ENCODE measurements at places on chromosomes 4 and X.

GRCh38 chrX:119790977-119791436 lies 423 bp downstream of the RPL39 start:
- DNase-seq = no peak

GRCh38 chr4:108426493-108426892 lies 193.9 kb upstream of the RPL34 start:
- no peak for DNase-seq

GRCh38 chr4:173057442-173057841 lies 111.2 kb upstream of the GALNT7 start:
- no peak for DNase-seq

DNA sequence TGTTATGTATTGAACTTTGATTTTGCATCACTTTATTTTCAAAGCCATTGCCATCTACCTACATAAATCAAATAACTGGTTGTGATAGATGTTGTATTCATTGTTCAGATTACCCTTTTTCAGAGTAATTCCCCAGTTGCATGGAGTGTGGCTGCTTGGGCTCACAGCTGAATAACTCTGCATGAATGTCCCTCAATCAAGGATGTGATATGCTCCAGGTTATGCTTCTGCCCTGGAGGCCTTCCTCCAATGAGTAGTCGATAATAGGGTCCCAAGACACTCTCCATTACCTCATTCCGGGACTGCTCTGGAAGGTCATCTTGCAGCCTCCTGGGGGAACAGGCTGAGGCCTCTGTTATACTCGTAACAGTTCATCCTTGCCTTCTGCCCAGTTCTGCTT lies 251.8 kb downstream of the ADGRL3 start:
- DNase-seq = no peak

- no peak for DNase-seq
Measured at GRCh38 chr4:23631255-23631950, 258.4 kb downstream of the PPARGC1A start.

- DNase-seq = peak; percentile 7
Measured at GRCh38 chrX:46325312-46325877, 219.8 kb downstream of the ZNF674 start.

DNA sequence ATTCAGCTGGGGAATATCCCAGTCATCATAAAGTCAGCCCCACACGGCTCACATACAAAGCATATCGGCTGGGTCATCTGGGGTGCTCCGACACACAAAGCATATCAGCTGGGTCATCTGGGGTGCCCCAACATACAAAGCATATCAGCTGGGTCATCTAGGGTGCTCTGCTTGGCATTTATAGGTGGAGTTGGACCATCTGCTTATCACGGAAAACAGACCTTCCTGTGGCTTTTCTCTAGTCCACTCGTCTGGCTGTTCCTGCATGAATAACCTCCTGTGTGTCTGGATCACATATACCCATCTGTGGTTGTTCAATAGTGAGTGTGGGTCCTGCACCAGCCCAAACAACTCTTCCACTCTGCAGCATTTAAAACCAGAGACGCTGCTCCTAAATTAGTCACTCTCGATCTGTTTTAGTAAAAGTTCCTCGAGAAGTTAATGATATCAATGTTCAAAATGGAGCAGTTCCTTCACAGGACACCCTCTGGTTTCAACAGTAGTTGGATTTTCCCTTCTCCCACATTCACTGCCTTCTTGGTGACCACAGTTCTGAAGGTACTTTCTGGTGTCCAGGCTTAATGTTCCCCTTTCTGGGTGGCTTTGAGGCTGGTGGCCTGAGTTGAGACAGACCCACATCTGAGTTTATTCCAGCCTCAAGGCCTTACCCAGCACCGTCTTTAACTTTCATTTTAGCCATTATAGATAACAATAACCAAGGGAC lies 70.0 kb upstream of the FRG1 start:
- no peak for DNase-seq

DNA sequence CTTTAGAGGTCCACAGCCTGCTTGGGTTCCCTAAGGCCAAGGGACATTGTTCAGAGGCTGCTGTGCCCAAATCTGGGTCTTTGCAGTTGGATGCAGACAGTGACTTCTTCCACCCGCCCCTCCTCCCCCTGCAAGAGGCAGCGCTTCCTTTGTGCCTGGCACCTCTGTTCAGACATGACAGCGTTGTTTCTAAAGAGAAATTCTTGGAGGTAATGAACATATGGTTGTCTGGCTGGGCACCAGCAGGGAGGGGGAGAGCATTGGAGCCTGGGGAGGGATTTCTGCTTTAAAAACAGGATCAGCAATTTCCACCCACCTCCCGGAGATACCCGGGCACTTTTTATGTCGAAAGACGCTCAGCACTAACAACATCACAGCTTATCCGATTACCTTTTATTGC lies 51.5 kb downstream of the PSAPL1 start:
- DNase-seq = no peak

- DNase-seq = no peak
Measured at GRCh38 chr4:150518559-150518958, 63.4 kb upstream of the MAB21L2 start.

DNA sequence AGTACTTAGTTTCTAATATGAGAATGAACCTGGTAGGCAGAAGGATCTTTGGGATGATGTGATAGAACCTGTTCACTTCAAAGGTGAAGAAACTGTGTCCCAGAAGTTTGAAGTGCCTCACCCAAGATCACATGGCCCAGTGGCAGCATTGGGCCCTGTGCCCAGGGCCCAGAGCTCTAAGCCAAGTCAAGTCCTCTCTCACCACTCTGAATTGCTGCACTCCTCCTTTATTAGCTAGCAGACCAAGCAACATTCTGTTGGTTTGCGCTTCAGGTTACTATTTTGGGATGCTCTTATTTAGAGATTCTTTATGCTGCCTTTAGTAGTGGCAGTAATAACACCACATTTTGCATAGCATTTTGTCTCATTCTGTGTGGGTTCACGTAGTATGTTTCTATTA lies 82.7 kb downstream of the PARM1 start:
- DNase-seq = no peak

DNA sequence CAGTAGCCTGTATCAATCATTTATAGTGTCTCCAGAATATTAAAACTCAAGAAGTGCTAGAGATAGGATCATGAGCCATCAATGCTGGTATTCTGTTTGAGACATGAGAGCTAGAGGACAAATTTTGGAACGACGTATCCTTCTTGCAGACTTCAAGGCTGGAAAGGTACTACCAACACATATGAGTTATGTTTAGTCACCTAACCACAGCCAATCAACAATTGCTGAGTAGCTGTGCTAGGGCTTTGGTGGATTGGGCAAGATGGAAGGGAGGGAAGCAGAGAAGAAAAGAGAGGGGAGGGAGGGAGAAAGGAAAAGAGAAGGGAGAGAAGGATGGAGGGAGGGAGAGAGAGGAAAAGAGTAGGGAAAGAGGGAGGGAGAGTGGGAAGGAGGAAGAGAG lies 21.6 kb upstream of the RAI2 start:
- DNase-seq = no peak

GRCh38 chr4:144338148-144338547 lies 197.6 kb upstream of the GYPA start:
- DNase-seq = no peak

DNA sequence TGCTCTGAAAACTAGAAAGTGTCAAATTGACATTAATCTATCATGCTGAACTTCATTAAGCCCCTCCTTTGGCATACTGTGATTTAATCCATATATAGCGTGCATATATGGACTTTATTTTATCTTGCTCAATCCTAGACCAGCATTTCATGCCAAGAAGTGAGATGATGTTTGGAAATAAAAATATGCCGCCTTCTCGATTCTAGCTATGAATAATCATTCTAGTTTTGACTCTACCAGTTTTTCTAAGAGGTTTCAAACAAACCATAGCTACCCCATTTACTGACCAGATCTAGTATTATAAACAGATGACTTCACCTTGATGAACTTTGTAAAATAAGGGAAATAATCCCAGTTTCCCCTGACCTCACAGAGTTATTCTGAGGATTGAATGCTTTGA lies 95.0 kb downstream of the ARX start:
- DNase-seq = no peak

DNA sequence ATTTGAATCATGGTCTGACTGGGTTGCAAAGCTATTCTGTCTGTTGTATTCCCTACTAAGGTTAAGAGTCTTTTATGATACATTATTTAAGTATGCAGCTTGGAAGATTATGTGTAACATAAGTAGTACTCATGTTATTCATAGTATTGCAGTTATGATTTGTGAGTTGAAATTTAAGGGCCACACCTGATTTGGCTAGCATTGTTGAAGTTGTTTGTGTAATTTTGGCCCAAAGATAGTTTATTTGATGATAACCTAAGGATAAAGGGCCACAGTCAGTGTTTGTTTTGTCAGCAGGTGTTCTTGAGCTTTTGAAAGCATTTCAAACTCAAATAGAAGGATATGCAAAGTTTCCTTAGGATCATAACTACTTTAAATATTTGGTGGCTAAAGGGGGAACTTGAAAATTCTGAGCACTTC lies 38.9 kb downstream of the NUDT9 start:
- DNase-seq = no peak

DNA sequence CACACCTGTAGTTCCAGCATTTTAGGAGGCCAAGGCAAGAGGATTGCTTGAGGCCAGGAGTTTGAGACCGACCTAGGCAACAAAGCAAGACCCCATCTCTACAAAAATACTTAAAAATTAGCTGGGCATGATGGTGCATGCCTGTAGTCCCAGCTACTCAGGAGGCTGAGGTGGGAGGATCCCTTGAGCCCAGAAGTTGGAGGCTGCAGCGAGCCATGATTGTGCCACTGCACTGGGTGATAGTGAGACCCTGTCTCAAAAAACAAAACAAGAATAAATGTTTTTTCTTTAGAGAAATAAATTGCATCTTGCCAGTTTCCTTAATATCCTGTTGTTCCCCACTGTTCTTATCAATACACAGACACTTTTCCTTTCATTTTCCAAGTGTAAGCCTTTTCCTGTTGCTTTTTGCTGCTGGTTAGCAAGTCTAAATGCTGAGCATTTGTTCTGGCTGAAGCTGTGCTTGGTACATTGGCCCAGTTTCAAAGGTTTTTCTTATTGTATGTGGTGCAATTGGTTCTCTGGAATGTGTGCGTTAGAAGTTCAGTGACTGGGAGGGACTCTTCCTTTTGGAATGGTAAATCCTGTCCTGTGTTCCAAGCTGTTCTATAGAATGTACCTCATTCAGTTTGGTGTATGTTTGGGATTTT lies 98.2 kb downstream of the AFF1 start:
- DNase-seq = no peak

DNA sequence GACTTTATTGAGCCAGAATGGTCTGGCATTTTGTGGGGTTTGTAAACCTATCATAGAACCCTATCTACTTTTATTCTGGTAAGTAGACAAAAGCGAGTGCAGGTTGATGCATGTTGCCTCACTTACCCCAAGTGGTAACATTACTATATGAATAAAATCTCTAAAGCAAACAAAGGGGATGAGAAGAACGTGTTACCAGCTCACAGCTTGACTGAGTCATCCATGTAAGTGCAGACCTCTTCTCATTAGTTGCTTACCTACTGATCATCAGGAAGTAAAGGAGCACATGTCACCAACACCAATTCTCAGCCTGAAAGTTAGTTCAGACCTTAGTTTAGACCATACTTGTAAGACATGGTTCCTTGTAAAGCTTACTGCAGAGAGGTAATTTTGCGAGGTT lies 1328.3 kb downstream of the C4orf33 start:
- DNase-seq = no peak

Data from activated CD8-positive, alpha-beta memory T cell treated with anti-CD3 and anti-CD28 coated beads for 1 hour (primary cell).